Astrocyte (in vitro differentiated cells and primary cell): ENCODE measurements at places on chromosomes 1 and 21.

- DNase-seq, result no peak
Measured at GRCh38 chr21:37939251-37939650, 23.0 kb upstream of the KCNJ6 start.

DNA sequence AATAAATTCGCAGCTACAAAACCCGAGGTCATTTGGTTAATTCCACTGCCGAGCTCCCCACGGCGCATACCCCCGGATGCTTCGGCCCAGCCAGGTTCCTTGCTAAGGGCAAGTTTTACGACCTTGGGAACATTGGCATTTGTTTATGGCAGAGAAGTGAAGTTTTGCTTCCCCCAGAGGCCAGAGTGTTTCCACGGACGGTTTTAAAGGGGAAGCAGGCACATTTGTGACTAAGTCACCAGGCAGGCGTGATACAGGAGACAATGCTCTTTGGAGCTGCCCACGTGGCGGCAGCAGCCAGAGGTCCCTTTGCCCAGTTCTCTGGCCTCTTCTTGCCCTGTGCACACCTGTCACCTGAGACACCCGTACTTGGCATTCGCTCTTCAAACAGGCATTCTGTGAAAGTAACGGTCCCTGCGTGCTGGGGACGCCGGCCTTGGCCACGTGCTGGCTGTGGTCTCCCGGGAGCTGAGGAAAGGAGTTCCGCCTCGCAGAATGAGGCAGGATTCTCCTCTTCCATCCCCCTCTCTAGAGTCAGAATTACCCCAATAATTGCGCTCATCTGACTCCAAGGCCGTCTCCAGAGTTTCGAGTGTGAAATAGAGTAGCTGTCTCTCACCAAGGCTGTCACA is 138.3 kb downstream of the PRDM16 start:
- DNase-seq, result no peak

- peak; percentile 35 for DNase-seq
Measured at GRCh38 chr21:36730291-36731281, 31.7 kb downstream of the SIM2 start.

DNA sequence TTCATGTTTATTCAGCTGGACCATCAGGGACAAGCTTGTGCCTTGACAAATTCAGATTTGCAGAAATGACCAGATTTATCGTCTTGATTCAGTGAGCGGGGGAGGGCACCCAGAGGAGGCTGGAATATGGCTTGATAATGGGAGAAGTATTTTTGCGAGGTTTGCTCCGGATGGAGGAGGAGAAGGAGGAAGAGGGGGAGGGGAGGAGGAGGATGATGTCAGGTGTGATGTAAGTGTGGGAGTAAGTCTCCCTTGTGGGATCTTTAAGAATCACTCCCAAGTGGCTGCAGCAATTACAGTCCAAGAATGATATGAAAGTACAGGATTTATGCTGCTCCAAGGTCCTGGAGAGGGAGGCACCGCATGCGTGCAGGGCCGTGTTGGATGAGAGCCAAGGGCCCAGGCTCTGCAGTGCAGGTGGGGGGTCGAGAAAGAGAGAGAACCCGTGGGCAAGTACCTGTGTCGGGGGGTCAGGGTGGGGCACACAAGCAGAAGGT is 5.6 kb upstream of the ZNF496 start:
- no peak for DNase-seq

GRCh38 chr1:44060830-44061267 is 29.6 kb upstream of the SLC6A9 start:
- no peak for DNase-seq

- peak; percentile 72 for DNase-seq
Measured at GRCh38 chr1:230153641-230154296, 86.7 kb downstream of the GALNT2 start.

DNA sequence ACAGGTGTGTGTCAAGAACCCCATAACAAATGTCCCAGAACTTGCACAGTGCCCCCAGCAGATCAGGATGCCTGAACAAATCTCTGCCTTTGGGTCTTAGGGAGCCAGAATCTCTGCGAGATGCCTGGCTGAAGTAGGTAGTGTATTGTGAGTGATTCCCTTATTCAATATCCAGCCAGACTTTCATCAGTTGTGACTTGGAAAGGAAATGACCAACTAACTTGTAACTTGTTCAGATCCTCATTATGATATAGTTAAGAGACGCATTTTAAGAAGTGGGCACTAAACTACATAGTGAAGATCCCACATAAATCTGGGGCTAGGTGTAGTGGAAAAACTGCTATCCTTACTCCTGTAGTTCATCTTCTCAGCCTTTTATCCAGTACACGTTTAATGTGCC is 11.8 kb downstream of the OLIG2 start:
- no peak for DNase-seq

GRCh38 chr1:206635978-206636345 is 626 bp downstream of the DYRK3 start:
- no peak for DNase-seq
